ENCODE measurements at places on chromosomes 1 and 21.

DNA sequence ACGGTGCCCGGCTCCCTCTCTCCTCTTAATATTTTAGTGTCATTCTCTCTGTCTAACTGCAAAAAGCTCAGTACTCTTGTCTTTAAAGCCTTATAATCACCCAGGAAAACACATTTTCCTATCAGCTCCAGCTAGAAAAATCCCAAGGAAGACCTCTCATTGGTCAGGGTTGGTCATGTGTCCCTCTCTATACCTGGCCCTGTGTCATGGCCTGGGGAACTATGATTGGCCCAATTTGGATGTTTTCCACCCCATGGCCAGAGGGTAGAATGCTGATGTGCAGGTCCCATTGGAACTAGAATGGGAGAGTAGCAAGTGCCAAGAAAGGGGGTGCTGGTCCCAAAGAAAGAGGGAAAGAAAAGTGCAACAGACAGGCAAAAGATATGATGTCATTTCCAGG is 27.3 kb downstream of the CAMK2N1 start:
- DNase-seq, result no peak

DNA sequence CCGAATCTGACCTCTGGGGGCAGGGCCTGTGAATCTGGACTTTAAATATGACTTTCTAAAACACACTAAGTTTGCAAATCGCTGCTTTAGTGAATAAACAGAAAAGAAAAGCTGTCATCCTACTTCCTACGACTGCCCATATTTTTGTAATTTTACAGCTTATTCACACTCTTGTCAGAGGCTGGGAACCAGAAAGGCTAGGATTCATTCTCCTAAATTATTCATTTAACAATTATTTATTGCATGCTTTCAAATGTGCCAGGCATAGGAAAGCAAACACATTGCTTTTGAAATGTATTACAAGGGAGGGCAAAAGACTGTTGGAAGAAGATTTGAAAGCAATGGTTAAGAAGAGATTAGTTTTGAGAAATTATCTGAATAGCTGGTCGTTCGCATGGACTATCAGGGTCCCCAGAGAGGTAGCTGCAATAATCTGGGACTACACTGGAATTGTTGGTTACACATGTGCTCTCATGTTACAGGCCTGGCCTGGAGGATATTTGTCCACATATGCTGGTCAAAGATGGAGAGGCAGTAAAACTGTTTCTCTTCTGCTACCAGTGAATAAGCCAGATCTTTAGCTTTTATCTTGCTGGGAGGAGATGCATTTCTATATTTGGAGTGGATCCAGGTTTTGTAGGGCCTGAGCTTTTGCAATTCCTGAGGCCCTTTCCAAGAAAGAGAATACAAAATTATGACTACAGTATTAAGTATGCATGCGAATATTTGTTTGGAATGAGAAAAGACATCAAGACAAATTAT is 29.6 kb upstream of the SFPQ start:
- no peak for DNase-seq

- DNase-seq, result no peak
Measured at GRCh38 chr1:18501833-18502232, 21.1 kb downstream of the KLHDC7A start.

GRCh38 chr1:7516929-7517328 is 254.2 kb upstream of the VAMP3 start:
- DNase-seq, result no peak

GRCh38 chr1:234295068-234295467 is 78.2 kb upstream of the COA6 start:
- no peak for DNase-seq

GRCh38 chr1:229461032-229461668 is 27.3 kb upstream of the ACTA1 start:
- DNase-seq, result no peak

DNA sequence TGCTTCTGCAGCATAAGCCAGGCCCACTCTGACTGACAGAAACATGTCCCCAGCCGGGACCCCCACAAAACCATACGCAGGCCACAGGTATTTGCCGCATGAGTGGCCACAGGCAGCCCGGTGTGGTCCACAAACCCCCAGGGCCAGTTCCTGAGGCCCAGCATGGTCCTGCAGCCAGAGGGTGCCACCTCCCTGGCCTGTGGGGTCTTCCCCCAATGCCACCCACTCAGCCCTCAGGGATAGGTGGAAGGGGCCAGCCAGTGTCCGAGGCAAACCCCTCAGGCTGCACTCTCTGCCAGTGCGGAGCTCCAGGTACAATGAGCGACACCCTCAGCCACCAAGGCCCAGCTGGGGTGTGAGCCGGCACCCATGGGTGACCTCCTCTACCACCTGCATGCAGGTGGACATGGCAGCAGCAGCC is 43.5 kb downstream of the UBE2G2 start:
- DNase-seq, result no peak

GRCh38 chr1:166875734-166876539 is at the start of gene TADA1:
Gene TADA1, minus strand, starts transcription at chr1:166876264. Its CDS starts 31 bp downstream, at chr1:166876233.
- peak; percentile 99 for DNase-seq

DNA sequence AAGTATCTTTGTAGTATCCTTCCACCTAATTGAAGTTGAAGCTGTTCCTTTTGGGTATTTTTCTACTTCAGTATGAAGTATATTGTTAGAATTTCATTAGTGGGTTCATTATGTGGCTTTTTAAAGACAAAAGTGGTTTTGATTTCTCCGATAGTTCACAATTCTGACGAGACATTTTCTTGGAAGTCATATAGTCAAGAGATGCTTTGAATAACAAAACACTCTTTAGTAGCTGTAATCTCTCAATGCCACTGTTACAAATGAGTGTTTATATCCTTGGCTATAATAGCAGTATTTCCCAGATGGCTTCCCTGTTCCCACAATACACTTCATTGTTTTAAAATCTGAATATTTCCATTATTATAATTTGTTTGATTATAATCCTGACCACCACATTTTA is 108.7 kb upstream of the F3 start:
- no peak for DNase-seq

- DNase-seq, result no peak
Measured at GRCh38 chr21:45849651-45850050, 131.9 kb upstream of the COL6A1 start.

DNA sequence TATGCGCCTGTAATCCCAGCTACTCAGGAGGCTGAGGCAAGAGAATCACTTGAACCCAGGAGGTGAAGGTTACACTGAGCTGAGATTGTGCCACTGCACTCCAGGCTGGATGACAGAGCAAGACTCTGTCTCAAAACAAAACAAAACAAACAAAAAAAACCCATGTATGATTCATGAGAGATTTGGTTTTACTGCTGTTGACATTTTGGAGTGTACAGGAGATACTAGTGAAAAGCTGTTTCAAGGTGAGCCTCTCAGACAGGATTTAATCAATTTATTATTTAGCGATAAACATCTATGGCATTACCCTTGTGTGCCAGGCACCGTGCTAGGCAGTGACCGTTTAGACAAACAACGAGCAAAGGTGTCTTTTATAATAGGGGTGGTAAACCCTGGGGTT is 16.5 kb downstream of the LHX4 start:
- DNase-seq, result no peak

GRCh38 chr1:158806916-158807536 is 24.1 kb upstream of the MNDA start:
- no peak for DNase-seq

- DNase-seq, result no peak
Measured at GRCh38 chr21:44954281-44954771, 14.5 kb downstream of the SLX9 start.

DNA sequence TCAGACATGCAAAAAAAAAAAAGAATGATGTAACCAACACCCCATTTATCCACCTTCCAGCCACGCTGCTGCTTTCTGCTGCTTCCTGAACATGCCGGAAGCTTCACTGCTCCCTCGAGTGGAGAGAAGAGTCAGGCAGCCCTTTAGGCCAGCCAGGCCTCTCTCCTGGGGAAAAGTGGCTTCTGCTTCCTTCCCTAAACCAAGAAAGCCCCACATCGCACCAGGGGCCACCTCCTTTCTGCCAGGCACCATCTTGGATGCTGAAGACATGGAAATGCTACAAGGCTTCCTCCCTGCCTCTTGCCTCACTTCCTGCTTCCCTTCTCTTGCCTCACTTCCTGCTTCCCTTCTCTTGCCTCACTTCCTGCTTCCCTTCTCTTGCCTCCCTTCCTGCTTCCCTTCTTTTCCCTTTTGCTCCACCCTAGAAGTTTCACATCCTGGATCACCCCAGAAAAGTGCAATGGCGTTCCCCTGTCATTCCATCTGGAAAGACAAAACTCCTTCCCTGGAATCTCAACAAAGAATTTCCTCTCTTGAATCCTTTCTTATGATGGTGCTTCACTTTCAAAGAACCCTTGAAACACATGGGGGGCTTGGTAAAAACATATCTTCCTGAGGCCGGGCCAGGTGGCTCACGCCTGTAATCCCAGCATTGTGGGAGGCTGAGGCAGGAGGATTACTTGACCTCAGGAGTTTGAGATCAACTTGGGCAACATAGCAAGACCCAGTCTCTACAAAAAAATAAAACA is 18.7 kb downstream of the TNFRSF8 start:
- no peak for DNase-seq

GRCh38 chr1:17119076-17119772 is at the start of gene PADI2:
Gene PADI2, minus strand, starts transcription at chr1:17119451. Its CDS starts 80 bp downstream, at chr1:17119371.
- peak; percentile 64 for DNase-seq

- DNase-seq, result no peak
Measured at GRCh38 chr1:37244083-37244480, 209.8 kb upstream of the GRIK3 start.

DNA sequence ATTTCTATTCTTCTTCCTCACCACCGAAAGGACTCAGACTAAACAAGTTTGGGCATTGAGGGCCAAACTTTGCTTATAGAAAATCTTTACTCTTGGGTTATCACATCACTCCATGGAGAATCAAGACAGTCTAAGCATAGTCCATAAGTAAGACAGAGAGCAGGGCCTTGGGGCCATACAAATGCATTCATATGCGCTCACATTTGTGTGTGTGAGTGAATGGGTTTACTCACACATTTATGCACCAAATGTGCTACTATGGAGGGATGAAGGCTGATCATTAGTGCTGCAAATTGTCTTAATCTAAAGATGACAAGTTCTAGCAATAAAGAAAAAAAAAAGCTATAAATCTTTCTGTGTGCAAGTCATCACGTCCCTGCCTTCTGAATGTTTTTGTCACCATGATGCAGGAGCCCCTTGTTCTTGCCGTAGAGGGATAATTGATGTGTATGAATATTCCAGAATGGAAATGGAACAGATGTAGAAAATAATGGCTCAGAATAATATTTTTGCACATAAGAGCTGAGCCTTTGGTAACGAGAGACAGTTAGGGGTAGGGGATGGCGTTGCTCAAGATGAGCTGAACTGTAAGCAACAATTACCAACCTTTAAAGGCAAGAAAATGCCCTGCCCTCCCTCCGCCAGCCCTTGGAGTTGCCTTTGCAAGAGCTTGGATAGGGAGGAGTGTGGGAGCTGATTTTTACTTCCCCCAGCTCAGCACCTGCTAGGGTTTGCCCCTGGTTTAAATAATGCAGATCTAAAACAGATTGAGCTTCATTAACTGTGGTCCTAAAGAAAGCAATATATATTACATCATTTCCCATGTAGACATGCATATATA is 52.3 kb upstream of the IKBKE start:
- no peak for DNase-seq

- no peak for DNase-seq
Measured at GRCh38 chr1:245169376-245169775, 14.6 kb downstream of the KIF26B start.

- DNase-seq, result no peak
Measured at GRCh38 chr1:237863234-237863633, 27.5 kb downstream of the ZP4 start.

GRCh38 chr1:119622311-119623192 is 25.5 kb downstream of the ZNF697 start:
- DNase-seq, result no peak

DNA sequence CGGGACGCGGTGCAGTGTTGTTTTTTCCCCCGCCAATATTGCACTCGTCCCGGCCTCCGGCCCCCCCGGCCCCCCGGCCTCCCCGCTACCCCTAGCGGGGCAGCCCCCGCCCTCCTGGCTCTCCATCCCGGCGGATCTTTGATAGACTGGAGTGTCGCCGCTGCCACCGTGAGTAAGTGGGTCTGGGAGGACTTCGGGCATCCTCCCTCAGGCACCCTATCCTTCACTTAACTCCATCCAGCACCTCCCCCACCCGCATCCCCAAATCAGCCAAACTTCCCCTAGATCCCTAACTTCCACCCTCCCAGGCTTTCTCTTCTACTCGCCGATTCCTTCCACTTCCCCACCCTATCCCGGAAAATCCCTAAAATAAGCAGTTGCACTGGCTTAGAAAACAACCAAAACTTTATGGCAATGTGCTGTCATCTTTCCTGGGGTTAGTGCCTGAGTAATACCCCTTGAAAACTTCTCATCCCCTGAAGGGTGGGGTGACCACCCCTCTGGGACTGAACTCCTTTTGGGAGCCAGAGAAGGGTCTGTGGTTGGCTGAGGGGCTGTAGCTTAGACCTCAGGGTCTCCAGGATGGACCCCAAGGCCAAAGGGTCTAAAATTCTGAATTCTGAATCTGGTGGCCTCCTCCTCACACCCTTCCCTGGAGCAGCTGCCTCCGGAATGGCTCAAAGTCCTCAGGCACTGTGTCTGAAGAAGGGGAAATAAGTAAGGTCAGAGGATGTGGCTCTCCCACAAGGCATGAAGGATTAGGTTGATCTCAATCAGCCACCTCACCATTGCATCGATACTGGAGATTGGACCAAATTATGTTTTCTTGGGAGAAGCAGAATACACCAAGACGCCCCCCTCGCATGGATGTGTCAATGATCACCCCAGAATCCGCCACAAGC is 12.2 kb downstream of the THBS3 start:
- no peak for DNase-seq

DNA sequence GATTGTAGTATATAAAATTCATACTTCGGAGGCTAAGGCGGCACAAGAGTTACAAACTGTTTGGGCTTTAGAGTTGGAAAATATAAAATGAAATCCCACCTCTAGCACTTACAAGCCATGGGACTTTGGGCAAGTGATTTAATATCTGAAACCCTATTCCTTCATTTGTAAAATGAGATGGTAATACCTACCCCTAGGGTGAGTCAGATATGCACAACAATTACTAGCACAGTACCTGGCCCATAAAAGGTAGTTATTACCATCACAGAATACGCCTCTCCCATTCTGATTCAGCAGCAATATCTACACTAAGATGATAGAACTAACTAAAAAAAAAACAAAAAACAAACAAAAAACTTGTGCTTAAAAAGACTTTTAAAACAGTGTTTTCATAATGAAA is 3.5 kb downstream of the KLHL12 start:
- DNase-seq, result no peak

GRCh38 chr21:37829447-37829846 is 86.8 kb downstream of the KCNJ6 start:
- DNase-seq, result no peak

DNA sequence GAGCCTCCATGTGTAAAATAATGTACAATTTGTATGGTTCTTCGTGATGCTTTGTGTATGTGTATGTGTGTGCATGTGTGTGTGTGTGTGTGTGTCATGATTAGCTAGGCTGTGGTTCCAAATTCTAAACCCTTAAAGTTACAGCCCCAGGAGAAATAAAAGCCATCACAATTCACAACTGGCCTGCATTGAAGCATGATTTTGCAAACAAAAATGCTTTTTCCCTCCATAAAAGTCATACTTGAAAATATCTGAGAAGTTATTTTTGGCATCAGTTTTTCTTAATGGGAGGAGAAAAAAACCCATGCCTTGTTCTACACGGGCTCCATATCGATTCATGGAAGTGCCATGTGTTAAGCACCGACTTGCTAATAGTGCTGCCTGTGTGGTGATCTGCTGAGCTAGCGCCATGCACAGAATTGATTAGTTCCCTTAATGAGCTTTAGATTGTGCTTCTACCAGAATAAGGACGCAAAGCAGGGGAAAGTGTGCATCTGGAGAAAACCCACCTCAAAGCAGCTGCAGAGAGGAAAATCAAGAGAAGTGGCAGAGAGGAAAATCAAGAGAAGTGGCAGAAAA is 207.3 kb downstream of the DSCAM start:
- DNase-seq, result peak; percentile 27

- no peak for DNase-seq
Measured at GRCh38 chr1:16124377-16125087, 31.3 kb downstream of the EPHA2 start.

All from NCI-H1092 (cell line).